ENCODE measurements at places on chromosomes 1 and 21.

GRCh38 chr1:184988506-184988905 is 14.2 kb upstream of the NIBAN1 start:
- DNase-seq = no peak

DNA sequence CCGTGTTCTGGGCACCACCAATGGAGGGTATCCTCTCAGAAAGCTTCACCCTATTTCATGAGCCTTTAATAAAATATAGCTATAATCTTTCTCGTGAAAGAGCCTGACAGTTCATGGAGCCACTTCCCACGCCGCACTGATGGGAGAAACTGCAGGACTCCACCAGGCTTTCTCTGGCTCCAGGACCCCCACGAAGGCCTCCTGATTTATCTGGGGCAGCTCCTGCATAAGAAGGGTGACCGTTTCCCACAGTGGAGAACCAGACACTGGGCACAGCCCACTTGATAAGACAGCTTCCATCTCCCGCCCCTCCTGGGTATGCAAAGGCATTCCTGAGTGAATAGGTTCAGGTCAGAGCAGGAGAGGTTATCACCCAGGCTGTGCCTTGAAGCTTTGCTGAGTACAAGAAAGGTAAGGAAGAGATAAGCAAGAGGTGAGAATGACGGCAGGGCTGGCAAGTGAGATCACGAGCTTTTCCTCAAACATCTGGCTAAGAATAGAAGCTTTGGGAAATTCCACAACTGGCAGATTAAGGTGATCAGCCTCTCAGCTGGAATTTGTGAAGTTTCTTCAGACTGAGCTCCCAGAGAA is 499.8 kb downstream of the KIF26B start:
- no peak for DNase-seq

- DNase-seq = peak; percentile 41
Measured at GRCh38 chr21:34630536-34631143, 15.7 kb upstream of the RCAN1 start.

DNA sequence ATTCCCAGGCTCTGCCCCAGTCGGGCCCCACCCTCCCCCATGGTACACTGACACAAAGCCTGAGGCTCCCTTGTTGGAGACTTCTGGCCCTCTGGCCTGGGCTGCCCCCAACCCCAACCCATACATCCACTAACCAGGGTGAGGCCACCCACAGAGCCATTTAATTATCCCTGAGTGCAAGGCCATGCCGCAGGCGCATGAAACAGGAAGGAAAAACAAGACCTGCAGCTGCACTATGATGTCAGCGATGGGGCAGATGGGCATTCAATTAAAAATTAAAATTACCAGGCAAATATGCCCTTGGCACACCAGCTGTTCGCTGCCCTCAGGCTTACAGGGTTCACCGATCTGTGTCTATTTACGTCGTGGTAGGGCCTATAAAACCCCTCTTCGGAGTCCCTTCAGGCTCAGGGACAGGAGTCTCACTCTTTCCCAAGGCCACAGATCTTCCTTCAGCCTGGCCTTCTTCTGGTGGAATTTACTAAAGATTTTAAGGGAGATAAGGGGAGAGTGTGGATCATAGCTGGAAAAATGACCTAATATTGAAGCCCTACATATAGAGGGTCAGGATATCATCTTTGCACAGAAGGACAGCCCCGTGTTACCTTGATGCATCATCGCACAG is 29.6 kb upstream of the RGS16 start:
- DNase-seq = no peak

- no peak for DNase-seq
Measured at GRCh38 chr1:2337081-2337480, 54.3 kb downstream of the MORN1 start.

DNA sequence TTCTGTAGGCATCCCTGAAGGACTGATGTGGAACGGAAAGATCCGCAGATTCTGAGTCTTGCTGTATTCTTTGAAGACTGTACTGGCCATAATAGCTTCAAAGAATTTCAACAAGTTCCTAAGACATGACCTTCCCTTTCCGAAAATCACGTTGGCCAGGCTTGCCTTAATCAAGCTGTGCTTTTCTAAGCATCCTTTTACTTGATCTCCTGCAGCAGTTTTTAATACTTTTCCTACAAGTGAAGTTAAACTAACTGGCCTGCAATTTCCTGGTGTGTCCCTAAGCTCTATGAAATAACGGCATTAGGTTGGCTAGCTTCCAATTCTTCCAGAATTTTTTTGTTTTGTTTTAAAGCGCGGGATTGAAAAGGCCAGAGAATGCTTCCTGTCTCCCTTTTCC is 40.3 kb downstream of the SPAG17 start:
- DNase-seq = no peak

GRCh38 chr1:153571706-153572105 is 6.1 kb upstream of the S100A2 start:
- DNase-seq = no peak

GRCh38 chr1:169733924-169734323 is at the start of gene SELE:
Gene SELE (minus strand): TSS chr1:169734079. CDS start chr1:169733612, 467 bp downstream.
- no peak for DNase-seq

GRCh38 chr1:39668111-39668510 is 3.8 kb downstream of the NT5C1A start:
- DNase-seq = no peak

GRCh38 chr1:1438531-1439381 is 3.3 kb downstream of the VWA1 start:
- no peak for DNase-seq

GRCh38 chr1:65772607-65773006 is 20.1 kb upstream of the PDE4B start:
- DNase-seq = no peak

DNA sequence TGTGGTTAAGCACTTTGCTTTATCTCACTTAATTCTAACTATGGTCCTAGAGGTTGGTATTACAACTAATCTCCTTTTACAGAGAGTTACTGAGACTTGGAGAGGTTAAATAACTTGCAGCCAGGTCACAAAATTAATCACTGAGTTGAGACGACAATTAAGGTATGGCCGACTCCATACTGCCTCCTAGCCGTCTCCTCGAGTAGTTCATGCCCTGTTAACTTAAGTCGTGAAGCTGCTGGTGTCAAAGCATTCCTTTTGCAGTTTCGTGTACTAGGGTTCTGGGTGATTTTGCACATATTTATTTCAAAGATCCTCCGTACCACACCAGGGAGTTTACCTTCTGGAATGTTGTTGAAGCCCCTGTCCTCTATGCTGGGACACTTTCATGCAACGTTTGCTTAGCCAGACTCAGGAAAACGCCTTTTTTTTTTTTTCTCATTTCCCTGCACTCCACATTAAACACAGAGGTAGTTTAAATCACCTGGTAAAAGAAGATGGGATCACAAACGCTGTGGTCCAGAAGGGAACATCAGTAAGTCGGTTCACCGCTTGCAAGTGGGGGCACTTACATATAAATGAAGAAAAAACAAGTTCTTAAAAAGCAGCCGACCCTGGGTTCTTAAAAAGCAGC is 570 bp upstream of the NEK7 start:
- peak; percentile 71 for DNase-seq

DNA sequence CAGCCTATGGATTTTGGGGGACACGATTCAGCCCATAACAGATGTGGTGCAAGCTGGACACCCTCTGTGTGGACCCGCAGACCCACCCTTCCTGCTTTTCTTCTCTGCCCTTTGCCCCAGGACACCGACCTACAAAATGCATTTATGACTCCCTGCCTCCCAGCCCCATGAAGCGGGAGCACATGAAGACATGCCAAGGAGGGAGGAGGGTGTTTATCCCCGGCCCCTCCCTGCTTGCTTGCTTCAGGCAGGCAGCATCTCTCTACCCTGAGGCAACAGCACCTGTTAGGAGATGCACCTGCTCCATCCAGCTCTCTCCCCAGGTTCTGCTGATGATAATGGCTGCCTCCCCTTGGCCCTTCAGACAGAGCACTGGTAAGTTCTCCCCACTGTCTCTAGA is 187.5 kb downstream of the PSMG1 start:
- DNase-seq = no peak

DNA sequence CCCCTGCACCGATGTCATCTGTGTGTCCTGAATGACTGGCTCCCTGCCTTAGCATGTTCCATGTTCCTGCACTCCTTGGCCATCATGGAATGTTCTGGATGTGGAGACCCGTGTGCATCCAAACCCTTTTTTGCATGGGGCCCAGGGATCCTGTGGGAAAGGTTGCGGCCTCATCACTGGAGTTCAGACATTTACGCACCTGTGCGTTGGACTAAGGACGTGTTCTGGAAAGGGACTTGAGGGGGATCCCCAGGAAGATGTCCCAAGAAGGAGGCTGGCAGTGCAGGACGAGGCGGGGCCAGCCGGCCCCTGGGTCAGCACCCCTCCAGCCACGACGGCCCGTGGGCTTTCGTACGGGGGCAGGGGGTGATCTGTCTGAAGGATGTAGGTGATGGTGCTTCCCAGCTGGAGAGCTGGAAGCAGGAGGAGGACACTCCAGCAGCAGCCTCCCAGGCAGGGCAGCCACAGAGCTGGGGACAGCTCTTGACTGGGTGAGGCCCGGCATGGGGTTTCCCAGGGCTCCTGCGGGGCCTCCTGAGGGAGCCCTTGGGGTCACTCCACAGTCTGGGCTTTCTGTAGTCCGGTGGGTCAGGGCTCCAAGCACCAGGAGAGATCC is 67.2 kb downstream of the SCCPDH start:
- no peak for DNase-seq

DNA sequence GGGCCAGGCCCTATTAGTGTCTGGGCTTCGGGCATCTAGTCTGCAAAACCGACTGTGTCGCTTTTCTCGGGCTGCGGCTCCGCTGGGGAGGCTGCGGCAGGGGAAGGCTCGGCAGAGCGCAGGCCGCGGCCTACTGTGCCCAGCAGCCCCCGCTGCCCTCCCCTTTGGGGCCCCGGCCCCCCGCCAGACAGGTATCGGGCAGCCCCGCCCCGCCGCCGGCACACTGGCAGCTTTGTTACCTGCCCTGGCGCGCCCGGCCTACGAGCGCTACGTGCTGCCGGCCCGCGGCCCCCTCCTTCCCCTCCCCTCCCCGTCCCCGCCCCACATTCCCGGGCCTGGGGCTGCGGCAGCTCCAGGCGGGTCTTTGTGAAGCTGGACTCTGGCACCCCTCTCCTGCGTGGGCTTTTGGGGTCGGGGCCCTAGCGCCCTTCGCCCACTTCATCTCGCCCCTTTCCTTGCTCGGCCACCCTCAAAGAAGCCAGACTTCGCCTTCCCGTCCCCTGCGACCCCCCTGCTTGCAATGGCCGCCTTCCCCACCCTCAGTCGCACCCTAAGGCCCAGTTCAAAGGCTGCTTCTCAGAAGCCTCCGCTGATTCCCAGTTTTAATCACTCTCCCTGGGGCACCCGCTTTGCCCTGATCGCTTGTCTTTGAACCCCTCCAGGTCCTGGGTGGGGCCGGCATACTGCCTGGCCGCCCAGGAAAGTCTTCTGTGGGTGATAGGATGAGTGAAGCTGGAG is 48.9 kb upstream of the SLC2A1 start:
- DNase-seq = no peak

DNA sequence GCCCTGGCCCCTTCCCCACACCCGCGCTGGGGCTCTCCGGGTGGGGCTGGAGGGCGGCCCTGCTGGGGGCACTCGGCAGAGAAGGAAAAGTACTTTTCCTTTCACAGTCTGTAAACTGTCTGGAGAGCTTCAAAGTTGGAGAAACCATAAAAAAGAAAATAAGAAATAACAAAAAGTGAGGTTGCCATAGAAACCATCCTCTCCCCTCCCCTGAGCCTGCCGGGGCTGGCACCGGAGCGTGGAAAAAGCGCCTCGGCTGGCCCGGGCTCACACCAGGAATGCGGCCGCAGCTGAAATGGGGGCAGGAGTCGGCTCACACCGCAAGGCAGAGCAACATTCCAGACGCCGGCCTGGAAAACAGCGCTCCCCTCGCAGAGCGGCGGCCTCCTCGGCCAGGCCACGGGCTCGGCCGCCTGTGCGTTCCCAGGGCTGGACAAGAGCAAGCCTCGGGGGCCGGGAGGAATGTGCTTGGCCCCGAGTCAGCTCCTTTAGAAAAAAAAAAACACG is 69.2 kb downstream of the MORN1 start:
- peak; percentile 77 for DNase-seq

DNA sequence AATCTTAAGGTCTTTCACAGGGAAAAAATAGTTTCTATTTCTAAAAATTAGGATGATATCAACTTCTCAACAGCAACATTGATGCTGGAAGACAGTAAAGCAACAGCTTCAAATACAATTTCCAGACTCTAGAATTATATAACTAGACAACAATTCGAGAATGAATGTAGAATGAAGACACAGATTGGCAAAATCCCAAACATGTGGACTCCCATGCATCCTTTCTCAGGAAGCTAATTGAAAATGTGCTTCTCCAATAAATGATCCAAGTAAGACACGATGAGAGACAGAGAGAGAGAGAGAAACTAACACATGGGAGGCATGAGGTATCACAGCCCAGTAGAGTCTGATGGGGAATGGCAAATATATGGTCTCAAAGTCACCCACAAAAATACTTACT is 21.5 kb upstream of the SIM2 start:
- DNase-seq = no peak

DNA sequence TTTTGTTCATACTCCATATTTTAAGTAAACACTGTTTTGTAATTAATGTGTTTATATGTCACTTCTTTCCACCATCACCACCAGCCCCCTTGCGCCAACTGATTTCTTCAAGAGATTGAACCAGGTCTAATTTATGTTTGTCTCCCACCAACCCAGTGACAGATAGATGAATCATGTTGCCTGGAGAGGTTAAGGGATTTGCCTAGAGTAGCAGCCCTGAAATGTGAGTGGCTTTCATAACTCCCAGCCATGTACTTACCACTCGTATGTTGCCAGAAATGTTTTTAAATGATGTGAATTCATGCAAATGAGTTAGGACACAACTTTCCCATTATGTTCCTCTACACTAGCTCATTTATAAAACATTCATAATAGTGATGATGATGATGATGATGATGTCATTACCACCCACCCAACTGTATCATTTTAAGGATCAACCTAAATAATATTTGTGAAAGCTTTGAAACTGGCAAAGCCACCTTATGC is 86.9 kb downstream of the LRRC8D start:
- DNase-seq = no peak

- no peak for DNase-seq
Measured at GRCh38 chr1:224212618-224213061, 29.6 kb downstream of the DEGS1 start.

GRCh38 chr1:162200096-162200847 is 130.8 kb downstream of the NOS1AP start:
- DNase-seq = no peak

DNA sequence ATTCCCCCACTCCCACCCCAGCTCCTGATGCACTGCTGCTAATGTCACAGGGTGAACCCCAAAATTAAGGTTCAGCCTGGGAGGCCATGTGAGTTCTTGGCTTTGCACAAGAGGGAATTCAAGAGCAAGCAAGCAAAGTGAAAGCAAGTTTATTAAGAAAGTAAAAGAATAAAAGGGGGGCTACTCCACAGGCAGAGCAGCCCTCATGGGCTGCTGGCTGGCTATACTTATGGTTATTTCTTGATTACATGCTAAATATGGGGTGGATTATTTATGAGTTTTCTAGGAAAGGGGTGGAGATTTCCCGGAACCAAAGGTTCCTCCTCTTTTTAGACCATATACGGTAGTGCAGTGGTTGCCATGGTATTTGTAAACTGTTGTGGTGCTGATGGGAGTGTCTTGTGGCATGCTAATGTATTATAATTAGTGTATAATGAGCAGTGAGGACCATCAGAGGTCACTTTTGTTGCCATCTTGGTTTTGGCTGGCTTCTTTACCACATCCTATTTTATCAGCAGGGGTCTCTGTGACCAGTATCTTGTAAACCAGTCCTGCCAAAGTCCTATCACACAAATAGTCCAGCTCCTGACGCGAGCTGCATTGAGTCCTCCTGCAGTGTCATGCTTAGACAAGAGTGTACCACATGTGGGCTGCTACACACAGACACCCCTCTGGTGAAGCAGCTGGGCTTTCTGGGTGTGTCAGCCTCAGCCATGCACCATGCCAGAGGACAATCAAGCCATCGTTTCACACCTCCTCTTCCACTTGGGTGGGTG is 46.4 kb upstream of the CSF1 start:
- no peak for DNase-seq
